ENCODE measurements at places on chromosomes 3 and 15.

GRCh38 chr3:2454865-2455264, 356.2 kb downstream of the CNTN4 start:
- no peak for DNase-seq

- DNase-seq = no peak
Observed at GRCh38 chr3:182083112-182083511, 371.4 kb downstream of the SOX2 start.

GRCh38 chr3:101824702-101825101, 24.6 kb upstream of the NFKBIZ start:
- no peak for DNase-seq

DNA sequence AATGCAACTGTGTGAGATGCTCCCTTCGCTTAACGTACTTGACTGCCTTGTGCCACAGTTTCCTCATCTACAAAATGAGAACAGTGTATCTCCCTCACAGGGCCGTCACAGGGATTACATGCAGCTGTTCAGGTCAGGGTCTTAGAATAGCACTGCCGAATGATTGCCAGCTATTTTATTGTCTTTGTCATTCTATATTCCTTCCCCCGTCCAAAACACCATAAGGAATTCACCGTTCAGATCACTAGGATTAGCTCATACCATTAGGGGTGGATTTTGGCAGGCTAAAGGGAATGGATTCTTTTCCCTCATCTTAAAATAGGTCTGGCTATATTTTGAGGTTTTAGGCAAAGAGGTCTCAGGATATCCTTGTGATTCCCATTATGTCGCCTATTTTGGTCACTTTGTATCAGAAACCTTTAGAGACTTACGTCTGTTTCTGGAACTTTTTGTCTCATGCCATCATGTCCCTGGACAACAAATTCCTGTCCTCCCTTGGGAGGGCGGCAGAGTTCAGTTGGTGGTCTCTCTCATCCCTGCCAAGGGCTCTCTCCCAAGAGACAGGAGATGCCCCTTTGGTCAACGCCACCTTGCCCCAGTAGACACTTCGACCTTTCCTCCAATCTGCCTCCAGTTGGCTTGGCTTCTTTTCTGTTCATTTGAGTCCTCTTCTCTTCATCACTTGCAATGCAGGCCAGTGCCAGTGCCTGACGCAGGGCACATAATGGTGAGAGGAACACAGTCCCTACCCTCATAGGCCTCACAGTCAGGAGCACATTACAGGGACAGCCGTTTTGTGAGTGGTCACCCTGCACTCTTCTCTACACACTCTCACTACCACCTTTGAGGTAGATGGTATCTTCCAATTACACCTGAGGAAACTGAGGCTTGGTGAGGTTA, 171.6 kb upstream of the BHLHE40 start:
- no peak for DNase-seq

DNA sequence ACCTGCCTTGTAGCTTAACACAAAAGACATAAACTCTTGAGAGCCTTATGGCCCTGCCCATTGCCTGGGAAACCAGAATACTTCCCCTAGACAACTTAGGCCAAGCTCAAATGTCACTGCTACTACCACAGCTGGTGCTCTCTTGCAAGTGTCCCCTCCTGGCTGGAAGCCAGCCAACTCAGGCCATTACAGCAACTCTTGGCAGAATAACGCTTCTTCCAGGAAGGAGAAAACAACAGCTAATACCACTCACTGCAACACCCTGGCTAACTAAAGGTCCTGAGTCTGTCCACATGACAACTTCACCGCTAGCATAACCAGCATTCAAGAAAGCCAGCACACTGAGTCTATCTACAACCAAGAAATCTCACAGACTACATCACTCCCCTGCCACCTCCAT, 5.1 kb upstream of the B4GALT4 start:
- DNase-seq = no peak

Data from NCI-H1417 treated with DMSO at 0.1 percent for 48 hours (cell line).